Stomach (tissue), 19 donors: ENCODE measurements at places on chromosomes 1 and 21. TPM values are rescaled to one million over a fixed set of nuclear protein-coding genes. Genes with fewer than 3 reads are reported as not detected.
A peak's percentile ranks its signal among the peaks of the same experiment; 100 is the strongest.

DNA sequence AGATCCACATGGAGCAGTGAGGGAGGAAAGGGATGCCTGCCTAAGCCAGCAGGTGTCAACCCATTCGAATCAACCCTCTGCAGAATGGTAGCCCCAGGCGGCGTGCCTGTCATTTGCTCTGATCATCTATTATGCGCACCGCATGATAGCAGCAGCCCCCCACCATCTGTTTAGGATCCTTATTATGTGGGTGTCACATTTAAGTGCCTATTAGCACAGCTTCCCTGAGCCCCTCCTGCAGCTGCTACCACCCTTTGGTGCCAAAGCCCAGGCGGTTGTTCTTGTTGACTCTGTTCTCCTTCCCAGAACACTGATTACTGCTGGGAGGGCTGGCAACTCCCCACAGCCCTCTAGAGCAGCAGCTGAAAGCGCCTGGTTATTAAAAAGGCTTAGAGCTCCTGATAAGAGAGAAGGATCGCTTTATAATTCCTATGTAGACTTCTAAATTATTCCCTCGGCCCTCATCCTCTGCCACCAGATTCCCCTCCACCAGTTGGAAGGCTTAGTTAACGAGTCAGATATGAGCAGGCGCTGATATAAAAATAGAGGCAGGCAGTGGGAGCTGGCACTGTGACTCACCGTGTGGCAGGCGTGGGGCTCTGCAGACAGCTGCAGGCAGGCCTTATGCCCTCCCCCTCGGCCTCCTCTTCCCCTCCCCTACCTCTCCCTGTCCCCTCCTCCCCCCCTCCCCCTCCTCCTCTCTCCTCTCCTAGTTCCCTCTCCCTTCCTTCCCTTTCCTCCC lies 23.0 kb downstream of the ACTA1 start:
- peak; percentile 83 for DNase-seq

PSEN2 gene
- 34.4 TPM for total RNA-seq

RC3H1 gene
- 7.2 TPM for total RNA-seq

SELP gene
- 2.8 TPM for total RNA-seq

OVAAL gene
- not detected for total RNA-seq

PPIAL4G gene
- not detected for total RNA-seq

URB1 gene
- 9.3 TPM for total RNA-seq

GRCh38 chr1:15950302-15950701 lies 25.6 kb downstream of the ZBTB17 start:
- DNase-seq: no peak

- peak; percentile 56 for DNase-seq
These were observed 21.9 kb upstream of the MORC3 start for GRCh38 chr21:36297938-36298572.

GNAT2 gene
- total RNA-seq: not detected

- no peak for DNase-seq
These were observed 75.4 kb downstream of the SLC25A24 start for GRCh38 chr1:108124622-108125311.
